ENCODE measurements at places on chromosomes 3 and 15.

DNA sequence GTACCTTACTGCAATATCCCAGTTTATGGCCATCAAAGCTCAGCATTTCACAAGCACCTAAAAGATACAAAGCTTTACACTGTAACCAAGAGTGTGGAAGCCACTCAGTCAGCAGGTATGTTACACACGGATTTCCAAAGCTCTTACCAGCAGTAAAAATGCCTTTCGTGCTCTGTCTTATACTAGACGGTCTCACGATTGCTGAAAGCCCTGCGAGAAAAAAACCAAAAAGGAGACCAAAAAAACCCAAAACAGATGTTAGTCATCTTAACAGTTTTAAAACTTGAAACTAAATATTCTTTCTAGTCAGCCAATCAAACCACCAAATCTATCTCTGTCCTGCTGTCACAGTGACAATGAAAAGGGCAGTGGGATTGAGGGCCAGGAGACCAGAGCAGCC, 39.0 kb downstream of the TAMM41 start:
- no peak for DNase-seq

DNA sequence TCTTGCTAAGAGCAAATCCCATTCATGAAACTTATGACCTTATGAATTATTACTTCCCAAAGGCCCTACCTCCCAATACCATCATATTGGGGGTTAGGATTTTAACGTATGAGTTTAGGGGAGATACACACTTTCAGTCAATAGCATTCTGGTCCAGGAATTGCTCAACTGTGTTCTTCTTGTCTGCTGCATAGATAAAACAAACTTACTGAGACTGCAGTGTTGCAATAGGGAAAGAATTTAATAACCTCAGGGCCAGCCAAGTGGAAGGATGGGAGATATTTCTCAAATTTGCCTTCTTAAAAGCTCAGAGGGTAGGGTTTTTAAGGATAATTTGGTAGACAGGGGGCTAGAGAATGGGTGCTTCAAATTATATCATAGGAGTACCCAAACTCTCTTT, 625.8 kb downstream of the OTOL1 start:
- no peak for DNase-seq

DNA sequence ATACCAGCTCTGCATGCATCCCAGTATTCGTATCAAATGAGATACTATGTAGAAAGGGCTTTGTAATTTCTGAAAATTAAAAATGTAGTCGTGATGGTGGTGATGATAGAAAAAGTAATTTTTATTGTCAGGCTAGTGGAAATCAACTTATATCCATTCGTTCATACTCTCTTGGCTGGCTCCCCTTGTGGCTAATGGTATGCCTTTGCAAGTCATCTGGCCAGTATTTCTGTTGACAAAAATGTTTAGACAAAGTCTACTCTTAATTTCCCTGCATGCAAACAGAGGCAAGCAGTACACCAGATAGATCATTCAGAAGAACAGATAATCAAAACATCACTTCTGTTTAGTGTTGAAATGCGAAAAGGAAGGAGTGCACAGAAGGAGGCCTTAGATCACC, 49.6 kb upstream of the DUT start:
- no peak for DNase-seq

GRCh38 chr3:29310865-29311264, 30.0 kb downstream of the RBMS3 start:
- no peak for DNase-seq
